ENCODE measurements at places on chromosomes 6 and 20.

DNA sequence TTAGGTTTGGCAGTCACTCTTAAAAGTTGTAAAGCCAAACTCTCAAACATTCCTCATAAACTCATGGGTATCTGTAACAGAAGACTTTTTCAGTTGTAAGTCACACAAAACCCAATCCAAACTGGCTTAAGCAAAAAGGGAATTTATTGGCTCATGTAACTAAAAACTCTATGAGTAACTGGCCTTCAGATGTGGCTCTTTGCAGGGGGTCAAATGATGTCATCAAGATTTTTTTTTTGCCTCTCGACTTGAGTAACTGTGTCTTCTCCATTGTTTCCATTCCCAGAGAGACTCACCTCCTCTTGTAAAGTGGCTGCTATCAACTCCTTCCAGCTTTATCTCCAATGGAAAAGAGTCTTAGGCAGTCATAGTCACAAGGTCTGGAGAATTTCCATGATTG, 645.0 kb downstream of the DHX35 start:
- no peak for ATAC-seq

GRCh38 chr6:20242397-20242796, 30.1 kb upstream of the MBOAT1 start:
- no peak for ATAC-seq

DNA sequence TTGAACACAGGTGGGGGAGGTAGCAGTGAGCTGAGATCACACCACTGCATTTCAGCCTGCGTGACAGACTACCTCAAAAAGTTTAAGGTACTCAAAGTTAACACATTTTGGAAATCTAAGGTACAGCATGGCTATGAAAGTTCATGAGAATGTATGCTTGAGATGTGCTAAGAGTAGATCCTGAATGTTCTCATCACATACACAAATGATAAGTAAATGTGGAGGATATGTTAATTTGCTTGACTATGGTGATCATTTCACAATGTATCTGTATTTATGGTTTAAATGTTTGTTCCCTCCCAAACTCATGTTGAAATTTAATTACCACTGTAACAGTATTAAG, 20.1 kb upstream of the SERPINB1 start:
- no peak for ATAC-seq

DNA sequence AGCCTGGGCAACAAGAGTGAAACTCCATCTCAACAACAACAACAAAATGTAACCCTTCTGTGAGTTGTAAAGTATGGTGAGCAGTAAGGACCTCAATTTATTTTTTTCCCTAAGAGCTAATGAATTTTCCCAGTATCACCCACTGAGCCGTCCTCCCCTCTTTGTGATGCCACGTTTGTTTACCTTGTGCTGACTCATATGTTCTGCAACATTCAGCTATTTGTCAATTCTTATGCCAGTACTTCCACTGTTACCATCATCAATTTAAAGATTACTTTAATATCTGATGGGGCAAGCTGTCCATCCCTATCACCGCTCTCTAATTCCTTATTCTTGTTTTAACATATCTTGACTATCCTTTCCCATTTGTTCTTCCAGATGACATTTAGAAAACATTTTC, 37.5 kb downstream of the MAK start:
- ATAC-seq: no peak
